GM23248 (cell line): ENCODE measurements at places on chromosomes 3 and 15.

- no peak for DNase-seq
Observed at GRCh38 chr3:99957151-99957796, 139.6 kb downstream of the CMSS1 start.

- DNase-seq: peak; percentile 80
Observed at GRCh38 chr15:96276438-96277210, 53.9 kb upstream of the NR2F2 start.

- DNase-seq: no peak
Observed at GRCh38 chr3:160829486-160830009, 73.5 kb downstream of the PPM1L start.

GRCh38 chr3:172707030-172707429, 3.8 kb downstream of the NCEH1 start:
- DNase-seq: no peak

DNA sequence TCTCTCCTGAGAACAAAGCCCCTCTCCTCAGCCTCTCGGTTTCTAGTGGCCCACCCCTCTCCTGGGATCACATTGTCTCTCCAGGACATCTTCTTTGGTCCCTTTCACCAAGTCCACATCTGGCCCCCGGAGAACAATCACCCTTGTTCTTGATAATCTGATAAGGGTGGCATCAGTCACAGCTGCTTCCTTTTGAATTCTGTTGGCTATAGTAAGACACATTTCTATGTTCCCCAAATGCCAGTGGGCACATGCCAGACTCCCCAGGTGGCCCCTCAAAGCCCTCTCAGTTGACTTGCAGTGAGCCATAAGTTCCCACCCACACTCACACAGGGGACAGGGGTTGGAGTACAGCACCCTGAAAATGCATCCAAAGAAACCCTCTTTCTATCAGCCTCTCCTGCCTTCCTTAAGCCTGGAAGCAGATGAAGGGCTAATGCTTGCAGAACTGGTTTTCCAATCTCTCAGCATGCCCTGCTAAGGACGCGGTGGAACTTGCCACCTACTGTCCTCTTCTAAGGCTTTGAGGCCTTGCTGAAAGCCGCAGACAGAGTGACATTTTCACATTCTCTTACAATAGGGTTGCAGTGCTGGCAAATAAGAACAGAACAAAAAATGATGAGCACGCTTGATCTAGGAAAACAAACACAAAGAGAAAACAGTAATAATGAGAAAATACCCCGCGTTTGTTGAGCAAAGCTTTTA, 101.3 kb upstream of the SLCO3A1 start:
- no peak for DNase-seq

DNA sequence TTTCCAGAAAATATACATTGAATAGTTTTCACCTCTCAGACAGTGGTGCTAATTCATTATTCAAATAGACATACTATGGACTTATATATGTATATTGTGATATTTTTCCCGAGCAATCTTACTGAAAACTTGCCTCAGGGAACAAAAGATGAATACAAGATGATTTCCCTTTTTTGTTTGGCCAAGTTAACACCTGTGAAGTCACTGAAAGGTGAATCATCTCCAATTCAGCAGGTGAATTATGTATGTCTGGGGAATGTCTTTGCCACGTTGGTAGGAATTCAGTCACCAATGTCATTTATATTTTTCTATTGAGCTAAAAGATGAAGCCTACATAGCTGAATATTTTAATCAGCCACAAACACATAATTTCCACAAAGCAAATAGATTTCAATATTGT, 88.2 kb downstream of the GPR156 start:
- DNase-seq: no peak

- DNase-seq: no peak
Observed at GRCh38 chr15:101488300-101489164, 975 bp downstream of the PCSK6 start.

DNA sequence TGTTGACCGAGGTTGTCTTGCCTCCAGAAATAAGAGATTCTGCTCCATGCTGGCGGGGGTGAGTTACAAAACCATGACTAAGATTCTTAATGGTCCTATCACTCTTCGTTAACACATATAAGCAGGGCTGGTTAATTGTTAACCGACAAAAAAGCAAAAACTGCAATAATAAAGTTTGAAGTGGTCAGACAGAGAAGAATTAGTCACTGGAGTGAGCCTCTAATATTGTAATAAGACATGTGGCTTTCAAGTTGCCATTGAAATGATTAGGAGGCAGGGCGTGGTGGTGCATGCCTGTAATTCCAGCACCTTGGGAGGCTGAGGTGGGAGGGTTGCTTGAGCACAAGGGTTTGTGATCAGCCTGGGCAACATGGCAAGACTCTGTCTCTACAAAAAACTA, 78.4 kb upstream of the NR2F2 start:
- no peak for DNase-seq

DNA sequence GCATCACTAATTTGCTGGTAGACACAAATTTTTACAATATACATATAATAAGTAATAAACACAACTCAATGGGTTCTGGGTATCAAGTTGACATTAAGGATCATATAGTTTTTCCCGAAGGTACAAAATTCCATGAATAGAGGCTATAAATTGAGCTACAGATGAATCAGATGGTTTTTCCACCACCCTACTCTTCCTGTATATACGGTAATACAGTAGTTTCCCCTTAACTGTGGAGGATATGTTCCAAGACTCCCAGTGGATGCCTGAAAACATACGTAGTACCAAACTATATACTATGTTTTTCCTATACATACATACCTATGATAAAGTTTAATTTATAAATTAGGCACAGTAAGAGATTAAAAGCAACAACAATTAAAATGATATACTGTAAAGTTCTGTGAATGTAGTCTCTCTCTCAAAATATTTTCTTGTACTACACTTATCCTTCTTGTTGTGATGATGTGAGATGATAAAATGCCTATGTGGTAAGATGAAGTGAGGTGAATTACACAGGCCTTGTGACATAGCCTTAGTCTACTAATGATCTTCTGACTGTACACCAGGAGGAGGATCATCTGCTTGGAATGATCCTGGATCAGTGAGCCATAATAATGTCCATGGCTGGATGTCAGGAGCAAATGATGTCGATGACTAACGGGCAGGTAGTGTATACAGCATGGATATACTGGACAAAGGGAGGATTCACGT, 116.7 kb downstream of the NR1I2 start:
- DNase-seq: peak; percentile 79

DNA sequence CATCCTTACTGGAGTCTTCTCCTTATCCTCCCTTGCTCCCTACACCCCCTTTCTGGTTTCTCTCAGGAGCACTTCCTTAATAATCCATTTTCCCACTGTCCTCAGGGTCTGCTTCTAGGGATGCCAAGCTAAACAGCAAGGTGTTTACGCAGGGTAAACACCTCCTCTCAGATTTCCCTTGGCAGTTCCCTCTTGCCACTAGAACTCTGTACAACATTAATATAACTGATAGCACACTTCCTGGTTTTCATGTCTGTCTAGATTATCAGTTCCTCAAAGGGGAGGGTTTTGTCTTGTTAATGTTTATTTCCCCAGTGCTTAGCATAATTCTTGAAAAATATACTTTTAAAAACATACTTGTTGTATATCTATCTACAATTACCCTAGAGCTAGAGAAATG, 118.0 kb upstream of the SLC24A5 start:
- no peak for DNase-seq

GRCh38 chr3:69699183-69699582, 40.1 kb upstream of the MITF start:
- DNase-seq: no peak

GRCh38 chr3:116037954-116038911, 407.1 kb downstream of the LSAMP start:
- DNase-seq: peak; percentile 39

DNA sequence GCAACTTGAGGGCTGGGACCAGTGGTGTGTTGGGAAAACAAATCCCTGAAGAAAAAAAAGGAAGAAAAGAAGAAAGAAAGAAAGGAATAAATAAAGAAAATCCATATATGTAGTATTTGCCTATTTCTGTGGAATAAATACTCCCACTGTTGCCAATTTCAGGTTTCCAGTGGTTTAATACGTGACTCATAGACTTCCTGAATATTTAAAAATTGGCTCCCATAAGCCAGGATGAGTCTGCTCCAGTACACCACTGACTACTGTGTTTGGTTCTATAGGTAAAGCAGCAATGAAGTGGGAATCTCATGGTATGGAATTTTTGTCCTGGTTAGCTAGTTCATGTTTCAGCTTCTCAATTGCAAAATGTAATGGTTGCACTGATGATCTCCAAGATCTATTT, 31.6 kb downstream of the PYDC2 start:
- DNase-seq: peak; percentile 15

DNA sequence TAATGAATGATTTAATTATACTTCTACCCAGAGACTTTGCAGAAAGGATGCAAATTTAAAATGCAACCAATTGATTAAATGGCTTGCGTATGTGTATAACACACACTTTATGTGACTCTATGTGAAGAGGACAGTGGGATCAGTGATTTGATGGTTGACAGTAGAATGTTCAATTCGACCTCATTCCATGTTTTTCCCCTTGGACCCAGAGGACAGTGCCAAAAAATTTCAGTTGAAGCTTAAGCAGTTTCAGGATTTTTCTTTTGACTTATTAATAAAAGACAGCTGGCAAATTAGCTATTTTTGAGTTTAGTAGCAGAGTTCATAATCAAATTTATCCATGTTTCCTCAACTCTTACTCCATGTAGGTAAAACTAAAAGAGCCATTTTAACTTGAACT, 742.4 kb upstream of the NR2F2 start:
- DNase-seq: no peak

GRCh38 chr3:123314359-123315270, 112.9 kb downstream of the SEC22A start:
- no peak for DNase-seq

- DNase-seq: peak; percentile 36
Observed at GRCh38 chr3:23761440-23761896, 44.3 kb upstream of the UBE2E1 start.

GRCh38 chr3:157081626-157082210, 78.2 kb downstream of the CCNL1 start:
- DNase-seq: peak; percentile 99

DNA sequence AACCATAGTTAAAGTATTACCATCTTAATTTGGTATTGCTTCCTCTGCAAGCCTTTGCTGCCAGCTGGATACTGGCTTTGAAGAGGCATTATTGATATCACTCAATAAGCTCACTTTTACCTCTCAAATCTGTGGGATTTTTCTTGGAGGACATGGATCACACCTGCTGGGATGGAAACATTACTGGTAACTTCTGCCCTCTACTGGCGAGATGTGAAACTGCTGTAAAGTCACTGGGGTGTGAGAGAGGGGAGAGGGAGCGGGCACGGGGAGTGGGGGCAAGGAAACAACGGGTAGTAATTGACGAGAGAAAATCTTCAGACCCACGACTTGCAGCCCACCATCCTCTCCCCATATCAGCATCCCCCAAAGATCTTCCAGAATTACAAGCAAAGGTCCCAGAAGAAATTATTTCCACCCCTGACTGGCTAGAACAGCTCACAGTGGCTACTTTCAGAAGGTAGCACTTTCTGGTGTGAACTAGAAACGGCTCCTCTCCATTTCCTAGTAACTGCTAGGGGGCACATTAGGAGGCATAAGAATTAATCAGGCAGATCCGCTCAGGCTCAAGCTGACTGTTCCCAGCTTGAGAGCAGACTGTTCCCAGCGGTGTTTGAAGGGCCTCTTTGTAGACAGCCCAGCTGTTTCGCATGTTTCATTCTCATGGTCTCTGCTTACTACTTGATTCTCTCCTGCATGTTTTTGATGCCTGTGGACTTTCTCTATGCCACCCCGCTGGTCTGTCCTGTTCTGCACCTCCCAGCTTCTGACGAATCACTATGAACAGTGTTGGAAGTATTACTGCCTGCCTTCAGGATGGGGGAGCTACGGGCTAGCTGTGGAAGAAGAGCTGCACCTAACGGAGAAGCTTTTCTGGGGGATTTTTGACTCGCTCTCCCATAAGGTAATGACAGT, 230.4 kb upstream of the CHRM5 start:
- DNase-seq: peak; percentile 49

DNA sequence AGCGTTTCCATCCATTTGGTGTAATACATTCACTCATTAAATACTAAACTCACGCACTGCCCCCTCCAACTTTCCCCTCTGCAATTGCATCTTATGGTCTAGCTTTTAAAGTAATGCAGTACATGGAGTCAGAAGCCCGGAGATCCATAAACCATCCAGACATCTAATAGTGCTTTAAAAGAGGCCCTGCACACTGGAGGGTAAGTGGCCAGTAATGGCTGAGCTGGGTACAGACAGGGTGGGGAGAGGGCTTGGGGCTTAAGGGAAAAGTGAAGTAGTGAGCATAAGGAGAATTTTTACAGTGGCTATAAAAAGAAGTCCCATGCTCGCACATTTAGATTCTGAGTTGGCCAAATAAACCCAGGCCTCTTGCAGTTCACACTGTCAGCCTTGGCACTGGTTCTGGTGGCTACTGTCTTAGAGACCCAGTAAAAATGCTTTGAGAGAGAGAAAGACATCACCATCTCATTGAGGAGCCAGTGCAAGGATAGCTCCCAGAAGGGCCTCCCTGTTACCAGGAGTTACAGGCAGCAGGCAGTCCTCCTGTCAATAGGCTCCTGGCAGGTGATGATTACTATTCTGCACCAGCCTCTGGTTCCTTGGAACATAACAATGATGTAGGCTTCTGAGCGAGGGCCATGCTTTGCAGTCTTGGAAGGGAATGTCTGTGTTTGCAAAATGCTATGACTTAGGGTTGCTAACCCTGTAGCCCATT, 112.6 kb upstream of the NEO1 start:
- no peak for DNase-seq

- peak; percentile 49 for DNase-seq
Observed at GRCh38 chr15:60343221-60343970, 54.4 kb downstream of the ANXA2 start.

- DNase-seq: peak; percentile 35
Observed at GRCh38 chr15:81337713-81338157, 13.8 kb upstream of the STARD5 start.

GRCh38 chr15:35565901-35566300, 19.9 kb upstream of the DPH6 start:
- no peak for DNase-seq
